ENCODE measurements at places on chromosomes 5 and 9.

DNA sequence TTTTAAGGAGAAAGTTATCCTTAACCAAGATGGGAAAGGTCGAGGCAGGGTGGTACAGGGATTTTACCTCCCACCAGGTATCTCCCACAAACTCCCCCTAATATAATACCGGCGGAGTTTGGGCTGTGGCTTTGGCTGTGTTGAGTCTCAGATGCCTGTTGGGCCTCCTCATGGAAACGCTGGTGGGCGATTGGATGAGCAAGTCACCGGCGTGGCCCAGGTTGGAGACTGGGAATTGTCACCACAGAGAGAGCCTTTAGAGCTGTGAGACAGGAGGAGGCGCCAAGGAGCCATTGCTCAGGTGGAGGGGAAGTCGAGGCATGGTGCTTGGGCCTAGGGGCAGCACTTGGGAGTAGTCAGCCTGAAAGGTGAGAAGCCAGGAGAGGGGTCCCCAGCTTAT, 3.4 kb upstream of the CAMSAP1 start:
- DNase-seq = no peak

DNA sequence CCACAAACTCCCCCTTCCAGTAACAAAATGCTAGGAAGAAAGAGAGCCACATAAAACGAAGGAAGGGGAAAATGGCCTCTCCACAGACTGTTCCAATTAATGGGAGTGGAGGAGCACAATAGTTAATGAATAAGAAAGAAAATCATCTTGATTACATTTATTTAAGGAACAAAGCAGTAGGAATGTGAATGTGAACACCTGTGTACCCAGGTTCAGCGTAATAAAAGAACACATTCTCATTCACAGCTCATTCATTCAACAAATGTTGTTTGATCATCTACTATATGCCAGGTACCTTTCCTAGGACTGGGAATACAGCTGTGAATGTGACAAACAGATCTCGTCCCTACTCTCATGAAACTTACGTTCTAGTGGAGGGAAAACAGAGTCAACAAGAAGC, 35.7 kb downstream of the SIL1 start:
- DNase-seq = no peak

- no peak for DNase-seq
Observed at GRCh38 chr5:142186857-142187594, 78.4 kb downstream of the NDFIP1 start.

- DNase-seq = no peak
Observed at GRCh38 chr5:151622367-151623088, 31.4 kb upstream of the FAT2 start.

DNA sequence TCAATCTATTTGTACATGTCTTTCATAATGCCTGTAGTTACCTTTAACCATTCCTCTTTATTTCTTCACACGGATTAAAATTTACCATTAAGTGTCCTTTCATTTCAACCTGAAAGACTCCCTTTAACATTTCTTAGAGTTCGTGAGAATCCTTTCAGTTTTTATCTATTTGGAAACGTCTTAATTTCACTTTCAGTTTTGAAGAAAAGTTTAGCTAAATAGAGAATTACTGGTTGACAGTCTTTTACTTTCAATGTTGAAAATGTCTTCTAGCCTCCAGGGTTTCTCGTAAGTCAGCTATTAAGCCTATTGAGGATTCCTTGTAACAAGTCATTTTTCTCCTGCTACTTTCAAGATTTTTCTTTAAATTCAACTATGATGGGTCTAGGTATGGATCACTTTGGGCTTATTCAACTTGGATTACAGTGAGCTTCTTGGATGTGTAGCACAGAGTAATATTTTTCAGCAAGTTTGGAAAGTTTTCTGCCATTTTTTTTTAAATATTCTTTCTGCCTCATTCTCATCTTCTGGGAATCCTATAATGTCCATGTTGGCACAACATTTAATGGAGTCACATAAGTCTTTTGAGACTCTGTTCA, 48.5 kb downstream of the RFX3 start:
- DNase-seq = no peak

DNA sequence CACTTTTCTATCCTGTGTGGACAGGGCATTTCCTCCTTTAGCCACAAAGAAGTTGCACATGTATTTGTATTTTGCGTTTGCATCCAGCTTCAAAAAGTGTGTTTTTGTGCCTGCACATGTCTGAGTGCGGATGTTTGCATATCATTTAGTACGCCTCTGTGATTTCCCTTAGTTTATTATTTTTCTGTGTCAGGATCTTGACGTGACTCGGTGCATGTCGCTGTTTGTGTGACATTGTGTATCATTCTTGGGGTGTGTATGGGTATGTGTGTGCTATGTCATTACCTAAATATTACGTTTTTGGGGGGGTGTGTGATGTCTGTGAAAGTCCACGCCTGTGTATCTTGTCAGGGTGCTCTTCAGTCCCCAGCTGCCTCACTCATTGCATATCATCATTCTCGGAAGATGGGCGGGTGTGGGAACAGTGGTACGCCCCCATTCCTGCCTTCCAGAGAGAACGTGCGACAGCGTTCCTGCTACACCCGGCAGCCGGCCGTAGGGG, 416 bp upstream of the PAIP2 start:
- DNase-seq = peak; percentile 8

GRCh38 chr5:74471875-74472274, 168.7 kb downstream of the ENC1 start:
- no peak for DNase-seq

DNA sequence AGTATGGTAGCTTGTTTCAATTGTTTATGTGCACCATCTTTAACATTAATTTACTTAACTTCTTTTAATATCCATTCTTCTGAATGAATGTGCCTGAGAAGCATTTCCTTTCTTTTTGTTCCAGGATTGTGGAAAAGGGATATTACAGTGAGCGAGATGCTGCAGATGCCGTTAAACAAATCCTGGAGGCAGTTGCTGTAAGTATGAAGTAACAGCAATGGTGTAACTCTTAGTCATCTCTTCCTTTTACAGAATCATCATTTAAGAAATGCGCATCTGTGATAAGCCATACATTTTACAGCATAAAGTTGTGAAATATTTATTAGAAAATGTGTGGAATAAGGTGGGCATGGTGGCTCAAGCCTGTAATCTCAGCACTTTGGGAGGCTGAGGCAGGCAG, 117.7 kb downstream of the STARD4 start:
- DNase-seq = peak; percentile 76

GRCh38 chr9:122212473-122213004, 16.2 kb downstream of the LHX6 start:
- DNase-seq = no peak

- peak; percentile 75 for DNase-seq
Observed at GRCh38 chr5:144139586-144139985, 30.9 kb downstream of the YIPF5 start.

- peak; percentile 95 for DNase-seq
Observed at GRCh38 chr9:99820685-99821395, 845 bp upstream of the NR4A3 start.

DNA sequence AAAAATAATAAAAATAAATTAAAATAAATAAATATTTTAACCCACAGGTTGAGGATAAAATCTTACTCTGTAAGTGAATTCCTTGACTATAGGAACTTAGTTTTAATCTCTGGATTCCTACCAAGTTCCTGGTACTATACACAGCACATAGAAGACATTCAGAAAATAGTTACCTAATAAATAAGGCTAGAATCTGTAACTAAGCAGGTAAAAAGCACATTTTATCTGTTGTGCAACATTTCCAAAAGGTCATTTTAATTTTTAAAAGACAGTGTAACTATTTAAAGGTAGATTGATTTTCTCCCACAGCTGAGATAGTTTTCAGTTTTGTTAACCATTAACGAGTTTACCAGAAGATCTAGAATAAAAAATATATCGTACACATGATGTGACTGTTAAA, 47.8 kb downstream of the MLANA start:
- no peak for DNase-seq

- DNase-seq = no peak
Observed at GRCh38 chr5:151222790-151223446, 974 bp downstream of the CCDC69 start.

DNA sequence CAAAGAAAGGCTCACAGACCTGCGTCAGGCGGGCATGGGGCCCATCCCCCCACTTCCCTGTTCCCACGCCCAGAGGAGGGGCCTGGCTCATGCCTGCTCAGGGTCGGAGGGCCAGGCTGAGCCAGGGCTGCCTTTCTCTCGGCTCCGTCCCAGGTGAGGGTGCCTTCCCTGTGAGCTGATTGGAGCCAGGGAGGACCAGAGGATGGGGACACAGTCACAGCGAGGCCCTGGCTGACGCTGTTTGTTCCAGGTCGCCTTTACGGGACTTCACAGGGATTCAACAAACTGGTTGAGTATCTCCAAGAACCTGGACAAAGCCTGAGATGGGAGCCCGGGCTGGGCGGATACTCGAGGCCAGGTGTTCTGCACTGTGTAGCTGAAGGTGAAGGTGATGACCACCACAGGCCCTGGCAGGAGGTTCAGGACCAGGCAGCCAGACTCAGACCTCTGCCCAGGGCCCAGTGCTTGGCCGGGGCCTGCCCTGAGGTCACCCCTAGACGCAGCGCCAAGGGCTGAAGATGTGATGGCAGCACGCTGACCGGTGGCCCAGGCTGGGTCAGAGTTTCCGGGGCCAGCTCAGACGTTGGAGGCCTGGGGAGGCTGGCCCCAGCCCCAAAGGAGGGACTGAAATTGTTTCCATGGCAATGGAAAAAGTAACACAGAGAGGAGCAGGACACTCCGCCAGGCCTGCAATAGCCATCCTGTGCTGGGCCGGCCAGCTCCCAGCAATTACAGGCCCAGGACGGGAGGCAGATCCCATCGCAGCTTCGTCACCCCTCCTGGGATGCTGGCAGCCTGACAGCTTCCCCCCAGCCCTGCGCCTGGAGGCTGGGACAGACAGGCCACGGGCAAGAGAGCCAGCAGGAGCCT, 65.3 kb upstream of the ADAMTS2 start:
- DNase-seq = no peak

GRCh38 chr9:83497441-83497840, 40.8 kb downstream of the FRMD3 start:
- no peak for DNase-seq

DNA sequence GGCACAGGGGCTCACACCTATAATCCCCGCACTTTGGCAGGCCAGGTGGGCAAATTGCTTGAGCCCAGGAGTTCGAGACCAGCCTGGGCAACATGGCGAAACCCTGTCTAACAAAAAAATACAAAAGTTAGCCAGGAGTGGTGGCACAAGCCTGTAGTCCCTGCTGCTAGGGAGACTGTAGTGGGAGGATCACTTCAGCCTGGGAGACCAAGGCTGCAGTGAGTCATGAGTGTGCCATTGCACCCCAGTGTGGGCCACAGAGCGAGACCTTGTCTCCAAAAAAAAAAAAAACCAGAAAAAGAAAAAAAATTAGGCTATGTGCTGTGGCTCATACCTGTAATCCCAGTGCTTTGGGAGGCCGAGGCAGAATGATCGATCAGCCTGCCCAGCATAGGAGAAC, 58.5 kb upstream of the EIF4EBP3 start:
- no peak for DNase-seq

DNA sequence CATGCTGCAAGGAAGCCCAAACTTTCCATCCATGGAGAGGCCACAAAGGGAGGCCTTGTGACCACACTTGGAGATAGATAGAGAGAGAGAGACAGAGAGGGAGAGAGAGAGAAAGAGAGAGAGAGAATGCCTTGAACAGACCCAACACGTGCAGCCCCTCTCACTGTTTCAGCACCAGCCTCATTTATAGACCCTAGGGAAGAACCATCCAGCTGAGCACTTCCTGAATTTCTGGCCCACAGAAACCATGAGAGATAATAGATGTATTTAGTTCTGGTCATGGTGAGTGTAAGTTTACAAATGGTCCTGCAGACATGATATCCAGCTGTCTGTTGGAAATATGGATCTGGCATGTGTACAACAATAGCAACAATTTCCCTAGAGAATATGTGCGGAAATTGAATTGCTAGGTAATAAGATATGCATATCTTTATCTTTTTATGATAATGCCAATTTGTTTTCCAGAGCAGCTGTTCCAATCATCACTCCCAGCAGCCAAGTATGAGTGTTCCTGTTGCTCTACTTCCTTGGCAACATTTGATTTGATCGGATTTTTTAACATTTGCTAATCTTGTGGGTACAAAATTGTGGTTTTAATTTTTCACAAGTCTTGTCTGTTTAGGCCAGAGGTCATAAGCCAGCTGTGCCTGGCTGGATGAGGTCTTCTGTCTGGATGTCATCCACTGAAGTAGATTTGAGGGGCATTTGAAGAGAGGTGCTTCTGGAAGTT, 217.3 kb upstream of the IL12B start:
- peak; percentile 40 for DNase-seq

DNA sequence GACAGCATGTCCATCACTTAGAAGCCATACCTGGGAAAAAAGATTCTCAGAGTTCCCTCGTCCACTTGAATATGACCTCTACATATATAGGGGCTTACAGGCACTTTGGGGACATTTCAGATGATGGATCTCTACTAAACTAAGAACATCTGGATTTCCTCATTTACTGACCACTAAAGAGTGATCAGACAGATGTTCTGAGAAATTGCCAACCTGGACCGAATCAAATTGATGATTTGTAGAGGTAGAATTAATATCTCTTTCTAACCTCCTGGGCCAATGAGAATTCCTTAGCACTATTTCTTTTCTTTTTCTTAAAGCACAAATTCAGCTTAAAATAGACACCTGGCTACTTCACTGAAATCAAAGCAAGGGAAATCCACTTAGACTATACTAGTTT, 422.7 kb downstream of the MTRR start:
- no peak for DNase-seq

GRCh38 chr5:87074934-87075541, 192.6 kb upstream of the RASA1 start:
- DNase-seq = no peak

DNA sequence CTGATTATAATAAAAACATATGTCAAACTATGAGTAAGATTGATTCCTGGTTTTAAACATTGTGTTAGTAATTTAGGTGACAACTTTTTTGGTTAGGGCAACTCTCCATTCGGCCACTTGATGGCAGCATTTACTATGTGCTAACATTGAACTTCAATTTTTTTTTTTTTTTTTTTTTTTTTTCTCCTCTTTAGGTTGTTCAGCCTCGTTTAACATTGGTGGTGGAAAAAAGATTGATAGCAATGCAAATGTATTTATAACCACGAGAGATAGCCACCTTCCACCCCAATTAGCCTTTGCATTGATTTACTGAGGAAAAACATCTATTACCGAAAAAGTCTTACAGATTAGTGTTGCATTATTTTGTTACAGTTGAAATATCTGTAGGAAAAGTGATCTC, 159.1 kb downstream of the CSNK1G3 start:
- peak; percentile 57 for DNase-seq

DNA sequence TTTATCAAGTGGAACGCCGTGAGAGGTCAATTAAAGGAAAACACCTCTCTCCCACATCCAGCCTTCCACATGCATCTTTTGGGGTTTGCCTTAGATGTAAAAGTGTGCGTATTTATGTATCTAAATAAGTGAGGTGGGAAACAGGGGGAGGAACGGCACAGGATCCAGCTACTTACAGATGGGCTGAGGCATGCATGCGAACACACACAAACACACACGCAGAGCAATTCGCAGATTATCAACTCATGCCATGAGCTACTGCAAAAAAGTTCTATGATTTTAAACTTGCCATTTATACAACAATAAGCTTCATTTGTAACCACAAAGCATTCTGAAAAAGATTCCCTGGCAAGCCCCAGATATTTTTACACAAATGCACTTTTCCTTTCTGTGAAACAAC, 242.1 kb downstream of the BNC2 start:
- peak; percentile 73 for DNase-seq

- no peak for DNase-seq
Observed at GRCh38 chr5:124641154-124641792, 105.2 kb downstream of the ZNF608 start.

Measured in fibroblast of mammary gland (primary cell).